T-helper 17 cell (primary cell): ENCODE measurements at places on chromosomes 3 and 15.

DNA sequence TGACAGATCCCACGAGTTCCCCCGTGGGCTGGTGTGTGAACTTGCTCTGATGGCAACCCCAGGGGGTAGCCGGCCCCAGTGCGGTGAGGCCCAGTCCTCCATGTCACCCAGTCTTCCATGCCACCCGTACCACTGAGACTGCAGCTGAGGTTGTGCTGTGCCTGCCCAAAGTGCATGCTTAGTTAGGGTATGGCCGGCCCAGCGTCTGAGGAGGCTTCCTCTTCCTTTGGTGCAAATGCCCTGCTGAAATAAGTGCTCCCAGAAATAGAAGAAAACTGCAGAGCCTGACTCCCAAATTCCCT lies 31.5 kb downstream of the MGLL start:
- DNase-seq, result no peak

DNA sequence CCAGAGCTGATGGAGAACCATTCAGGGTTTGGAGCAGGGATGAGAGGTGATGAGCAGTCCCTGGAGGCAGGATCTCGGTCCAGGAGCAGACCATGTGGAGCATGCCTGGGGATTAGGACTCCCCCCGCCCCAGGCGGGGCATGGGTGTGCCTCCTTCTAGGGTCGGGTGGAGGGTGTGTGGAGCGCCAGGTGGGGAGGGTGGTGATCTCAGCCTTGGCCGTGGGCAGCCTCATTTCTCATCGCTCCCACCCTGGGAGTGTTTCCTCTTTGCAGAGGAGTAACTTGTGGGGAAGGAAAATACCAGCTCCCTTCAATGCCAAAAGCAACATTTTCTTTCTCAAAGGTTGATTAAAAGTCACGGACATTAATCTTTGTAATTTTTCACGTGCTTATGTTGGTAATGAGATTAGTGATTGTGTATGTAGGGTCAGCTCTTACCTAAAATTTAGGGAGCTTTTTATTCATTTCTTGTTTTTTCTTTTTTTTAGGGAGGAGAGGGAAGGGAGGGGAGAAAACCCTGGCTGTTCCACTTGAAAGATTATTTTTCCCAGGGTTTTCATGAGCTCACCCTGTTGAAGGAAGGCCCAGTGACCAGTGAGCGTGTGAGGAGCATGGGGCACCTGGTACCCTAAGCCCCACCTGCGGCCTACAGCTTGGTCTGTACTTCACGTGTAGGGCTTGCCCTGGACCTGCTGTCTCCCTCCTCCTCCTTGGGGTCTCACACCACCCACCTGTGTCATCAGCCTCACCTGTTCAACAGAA lies 11.0 kb downstream of the FBLN2 start:
- DNase-seq, result no peak

- DNase-seq, result no peak
These were observed 22.4 kb upstream of the THUMPD3 start for GRCh38 chr3:9340472-9340902.

DNA sequence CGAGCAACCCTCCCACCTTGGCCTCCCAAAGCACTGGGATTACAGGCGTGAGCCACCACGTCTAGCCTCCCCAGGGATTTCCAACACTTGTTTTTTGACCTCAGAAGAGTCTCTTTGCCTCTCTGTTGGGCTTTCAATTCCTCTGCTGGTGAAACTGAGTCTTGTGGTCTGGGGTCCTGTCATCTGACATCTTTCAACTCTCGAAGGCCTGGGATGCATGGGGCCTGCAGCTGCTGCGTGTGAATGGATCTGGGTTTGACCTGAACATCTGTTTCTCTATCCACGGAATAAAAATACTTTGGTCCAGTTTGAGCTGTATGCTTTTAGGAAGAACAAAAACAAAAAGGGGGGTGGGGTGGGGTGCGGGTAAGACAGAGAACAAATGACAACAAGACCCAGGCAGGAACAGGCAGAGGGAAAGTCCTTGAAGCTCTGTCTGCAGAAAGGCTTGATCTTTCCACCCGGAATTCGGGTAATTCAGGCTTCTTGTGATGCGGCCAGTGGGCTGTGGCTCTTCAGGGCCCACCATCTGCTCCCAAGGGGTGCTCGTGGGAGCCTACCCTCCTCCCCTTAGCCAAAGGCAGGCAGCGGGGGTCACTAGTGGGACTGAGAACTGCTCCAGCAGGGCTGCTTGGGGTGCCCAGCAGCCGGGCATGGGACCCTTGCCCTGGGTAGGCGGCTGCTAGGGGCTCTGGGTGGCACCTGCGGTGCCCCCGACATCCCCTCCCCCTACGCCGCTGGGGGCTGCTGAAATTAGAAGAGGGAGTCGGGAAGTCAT lies 71.5 kb downstream of the SLC12A8 start:
- DNase-seq, result no peak

DNA sequence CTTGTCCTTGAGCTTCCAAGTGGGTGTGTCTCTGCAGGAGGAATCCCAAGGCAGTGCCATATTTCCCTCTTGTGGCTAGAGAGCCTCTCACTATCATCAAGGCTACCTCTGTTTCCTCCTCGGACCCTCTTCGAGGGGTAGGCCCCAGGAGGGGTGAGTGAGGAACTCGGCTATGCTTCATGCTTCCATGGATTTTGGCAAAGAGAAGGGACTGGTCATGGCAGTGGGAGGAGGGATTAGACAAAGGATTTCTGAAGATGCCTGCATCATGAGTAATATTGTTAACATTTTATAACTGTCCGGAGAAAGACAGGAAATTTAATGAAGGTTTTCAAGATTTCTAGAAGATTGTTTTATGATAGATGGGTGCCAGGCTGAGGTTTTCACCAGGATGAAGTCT lies 241.5 kb downstream of the CLSTN2 start:
- no peak for DNase-seq

- DNase-seq, result no peak
These were observed 34.7 kb downstream of the XXYLT1 start for GRCh38 chr3:195236076-195236798.

DNA sequence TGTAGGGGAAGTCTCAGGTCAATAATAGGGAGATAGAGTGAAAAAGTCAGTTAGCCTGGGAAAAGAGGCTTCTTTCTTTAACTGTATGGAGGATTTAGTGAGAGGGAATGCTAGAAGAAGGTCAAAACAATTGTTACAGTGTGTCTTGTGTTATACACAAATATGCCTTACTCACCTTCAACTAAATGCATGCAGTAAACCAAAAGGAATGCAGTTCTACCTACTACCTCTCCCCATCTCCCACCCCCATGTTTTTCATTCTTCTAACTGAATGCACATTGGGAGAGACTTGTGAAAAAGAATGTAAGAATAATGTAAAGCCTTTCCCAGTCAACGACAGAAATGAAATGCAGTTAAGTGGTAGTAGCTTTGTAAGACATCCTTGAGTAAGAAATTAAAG lies 33.8 kb downstream of the CCDC66 start:
- DNase-seq, result no peak

- DNase-seq, result no peak
These were observed 805 bp upstream of the RGMA start for GRCh38 chr15:93089727-93090305.

- DNase-seq, result no peak
These were observed 17.0 kb downstream of the CXCR6 start for GRCh38 chr3:45960289-45960688.

GRCh38 chr3:162538491-162538890 lies 1041.9 kb downstream of the OTOL1 start:
- no peak for DNase-seq

GRCh38 chr15:38612159-38612863 lies 47.7 kb upstream of the RASGRP1 start:
- no peak for DNase-seq

DNA sequence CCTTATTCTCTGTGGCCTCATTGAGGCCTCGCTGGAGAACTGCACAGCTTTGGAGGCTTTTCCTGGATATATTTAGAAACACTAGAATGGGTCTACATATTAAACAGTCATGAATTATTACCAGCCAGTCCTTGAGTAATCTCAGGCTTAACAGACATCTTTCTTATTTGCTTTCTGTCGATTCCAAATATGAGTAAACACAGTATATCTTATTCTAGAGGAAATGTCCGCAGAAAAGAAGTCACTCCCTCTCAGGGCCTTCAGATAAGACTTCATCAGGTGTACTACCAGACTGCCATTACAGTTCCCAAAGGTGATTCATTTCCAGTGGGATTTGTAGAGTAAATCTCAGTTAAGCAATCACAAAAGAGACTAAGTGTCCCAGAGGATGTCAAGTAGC lies 310.7 kb downstream of the RBMS3 start:
- no peak for DNase-seq

DNA sequence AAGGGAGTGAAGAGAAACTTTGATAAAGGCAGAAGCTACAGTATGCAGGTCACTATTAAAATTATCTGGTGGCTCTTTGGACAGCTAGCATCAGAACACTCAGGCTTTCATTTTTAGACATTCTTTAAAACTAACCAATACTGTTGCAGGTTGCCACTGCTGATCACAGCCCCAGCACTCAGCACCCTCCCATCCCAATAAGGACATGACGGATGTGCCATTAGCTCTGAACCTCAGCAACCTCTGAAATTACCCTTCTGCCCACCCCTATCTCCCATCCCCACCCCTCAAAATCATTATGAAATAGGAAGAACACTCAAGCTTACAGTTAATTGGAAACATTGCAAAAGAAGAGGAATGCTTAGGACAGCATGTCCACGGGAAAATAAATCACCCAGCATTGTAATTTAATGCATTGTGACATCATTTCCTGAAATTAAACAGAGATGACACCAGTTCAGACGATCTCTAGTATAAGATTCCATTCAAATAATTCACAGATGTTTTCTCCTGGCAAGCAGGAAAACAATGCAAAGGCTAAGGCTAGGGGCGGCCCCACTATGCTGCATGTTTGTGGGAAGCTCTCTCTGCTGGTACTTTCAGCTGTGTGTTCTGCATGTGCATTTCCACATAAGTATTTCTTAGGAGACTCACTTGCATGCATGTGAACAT lies 71.6 kb downstream of the MEIS2 start:
- no peak for DNase-seq

DNA sequence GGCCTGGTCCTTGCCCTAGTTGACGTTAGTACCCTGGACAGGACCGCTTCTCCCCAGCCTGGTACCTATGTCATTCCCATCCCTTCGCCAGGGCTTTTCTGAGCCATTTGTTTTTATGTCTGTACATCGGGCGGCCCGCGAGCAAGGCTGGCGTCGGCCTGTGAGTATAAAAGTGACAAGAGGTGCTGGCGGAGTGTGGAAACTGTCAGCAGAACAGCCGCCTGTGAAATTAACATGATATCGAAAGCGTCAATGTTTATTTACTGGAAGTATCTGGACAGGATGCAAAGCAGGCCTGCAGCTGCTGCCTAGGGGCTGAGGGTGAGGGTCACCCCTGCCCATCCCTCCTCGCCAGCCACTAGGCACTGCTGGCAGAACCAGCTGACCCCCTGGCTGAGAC lies 33.4 kb downstream of the LINGO1 start:
- no peak for DNase-seq

- DNase-seq, result no peak
These were observed 94.2 kb downstream of the FOXP1 start for GRCh38 chr3:71489315-71489761.

- DNase-seq, result no peak
These were observed 88.7 kb downstream of the SEMA5B start for GRCh38 chr3:122938783-122939425.

GRCh38 chr15:52171386-52171785 lies 19.8 kb downstream of the GNB5 start:
- no peak for DNase-seq

DNA sequence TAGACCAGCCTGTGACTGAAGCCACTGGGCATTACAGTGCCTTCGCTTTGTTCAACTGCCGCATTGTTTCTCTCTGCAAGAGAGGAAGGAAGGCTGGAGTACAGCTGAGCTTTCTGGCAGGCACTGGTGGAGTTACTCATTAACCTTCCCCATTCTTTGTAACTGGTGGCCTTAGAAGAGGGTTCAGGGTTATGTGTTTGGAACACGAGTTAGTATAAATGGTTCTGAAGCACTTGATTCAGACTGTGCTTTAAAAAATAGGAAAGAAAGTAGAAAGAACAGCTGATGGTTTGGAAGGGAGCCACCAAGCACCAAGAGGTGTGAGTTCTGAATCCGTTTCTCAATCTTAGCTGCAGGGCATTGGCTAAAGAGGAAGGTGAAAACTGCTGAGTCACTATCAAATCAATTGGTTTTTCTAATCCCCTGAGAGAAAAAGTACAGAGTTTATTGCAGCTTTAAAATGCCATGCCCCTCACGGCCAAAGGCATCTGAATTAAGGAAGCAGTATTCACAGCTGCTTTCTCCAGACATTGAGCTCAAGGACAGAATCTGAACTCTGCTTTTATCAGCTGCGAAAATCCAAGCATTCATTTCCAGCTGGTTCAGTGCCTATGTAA lies 3.6 kb downstream of the HGD start:
- no peak for DNase-seq

GRCh38 chr15:60237446-60237845 lies 160.3 kb downstream of the ANXA2 start:
- no peak for DNase-seq

GRCh38 chr3:127490271-127491023 lies 100.1 kb downstream of the TPRA1 start:
- no peak for DNase-seq

- DNase-seq, result no peak
These were observed 417.0 kb upstream of the TPM1 start for GRCh38 chr15:62625429-62626033.

DNA sequence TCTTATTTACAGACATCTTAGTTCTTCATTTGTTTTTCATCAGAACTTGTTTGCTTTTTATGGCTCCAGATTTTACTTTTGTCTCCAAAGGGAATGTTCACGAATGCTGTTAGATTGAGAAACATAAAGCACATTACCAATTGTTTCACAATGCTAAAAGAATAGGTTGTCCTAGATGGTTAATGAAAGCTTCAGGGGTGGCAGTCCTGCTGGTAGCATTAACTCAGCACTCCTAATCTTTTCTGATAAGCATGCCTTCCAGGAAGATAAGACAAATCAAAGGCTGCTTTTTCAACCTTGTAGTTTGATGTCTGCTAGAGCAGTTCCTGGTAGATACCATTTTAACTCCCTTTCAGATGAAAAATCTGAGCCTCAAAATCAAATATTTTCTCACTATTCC lies 619.4 kb downstream of the PYDC2 start:
- no peak for DNase-seq

- DNase-seq, result no peak
These were observed 171.8 kb downstream of the WDR76 start for GRCh38 chr15:43998607-43999006.

DNA sequence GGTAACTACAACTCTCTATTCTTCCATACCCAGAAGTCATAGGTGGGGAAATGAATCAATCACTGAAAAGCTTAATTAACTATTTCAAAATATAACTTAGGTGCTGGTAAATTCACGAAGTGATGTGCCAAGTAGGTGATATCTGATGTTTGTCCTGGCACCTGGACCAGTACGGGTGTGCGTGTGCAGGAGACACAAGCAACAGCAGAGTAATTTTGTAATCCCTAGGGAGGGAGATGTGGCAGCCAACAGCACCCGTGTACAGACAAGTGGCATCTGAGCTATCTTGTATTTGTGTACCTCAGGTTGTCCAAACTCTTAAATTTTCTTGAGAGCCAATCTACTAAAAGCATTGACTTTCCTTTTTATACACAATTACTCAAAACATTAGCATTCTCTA lies 22.8 kb downstream of the USF3 start:
- no peak for DNase-seq
